ENCODE measurements at places on chromosomes 5 and 9.

DNA sequence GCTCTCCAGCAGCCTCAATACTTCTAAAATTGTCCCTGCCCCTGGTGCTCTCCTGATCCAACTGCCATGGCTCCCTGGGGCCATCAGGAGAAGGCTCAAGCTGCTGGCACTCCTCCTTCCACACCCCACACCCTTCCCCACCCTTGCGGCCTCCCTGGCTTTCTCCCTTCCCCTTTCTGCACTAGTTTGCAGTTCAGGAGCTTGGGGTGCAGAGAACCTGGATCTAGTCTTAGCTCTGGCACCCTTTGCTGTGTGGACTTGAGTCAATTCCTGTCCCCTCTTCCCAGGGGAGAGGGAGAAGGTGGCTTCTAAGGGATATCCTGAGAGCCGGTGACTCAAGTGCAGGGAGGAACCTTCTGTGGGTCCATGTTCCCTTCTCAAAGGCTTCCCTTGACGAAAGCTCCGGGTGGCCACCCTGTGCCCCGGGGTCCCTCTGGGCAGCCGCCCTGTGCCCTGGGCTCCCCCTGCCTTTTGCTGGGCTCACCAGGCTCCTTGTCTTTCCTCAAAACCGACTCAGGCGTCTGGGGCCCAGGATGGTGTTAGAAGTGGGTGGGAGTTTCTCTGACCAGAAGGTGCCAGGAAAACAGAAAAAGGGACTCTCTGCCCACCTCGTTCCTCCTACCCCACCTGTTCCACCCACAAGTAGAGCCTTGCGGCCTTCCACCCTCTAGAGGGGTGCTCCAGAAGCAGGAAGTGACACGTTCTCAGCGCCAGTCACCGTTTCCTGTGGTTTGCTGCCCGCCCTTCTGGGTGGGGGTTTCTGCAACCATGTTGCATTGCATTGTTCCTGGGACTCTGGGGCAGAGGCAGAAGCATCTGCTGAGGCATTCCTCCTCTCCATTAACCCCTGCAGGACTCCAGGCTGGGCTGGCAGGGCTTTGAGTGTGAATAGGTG lies 15.0 kb downstream of the GLIPR2 start:
- DNase-seq: no peak

- DNase-seq: peak; percentile 7
These were observed 332.0 kb downstream of the MLLT3 start for GRCh38 chr9:20290257-20290656.

GRCh38 chr5:62305358-62305714 lies 670 bp upstream of the KIF2A start:
- no peak for DNase-seq

DNA sequence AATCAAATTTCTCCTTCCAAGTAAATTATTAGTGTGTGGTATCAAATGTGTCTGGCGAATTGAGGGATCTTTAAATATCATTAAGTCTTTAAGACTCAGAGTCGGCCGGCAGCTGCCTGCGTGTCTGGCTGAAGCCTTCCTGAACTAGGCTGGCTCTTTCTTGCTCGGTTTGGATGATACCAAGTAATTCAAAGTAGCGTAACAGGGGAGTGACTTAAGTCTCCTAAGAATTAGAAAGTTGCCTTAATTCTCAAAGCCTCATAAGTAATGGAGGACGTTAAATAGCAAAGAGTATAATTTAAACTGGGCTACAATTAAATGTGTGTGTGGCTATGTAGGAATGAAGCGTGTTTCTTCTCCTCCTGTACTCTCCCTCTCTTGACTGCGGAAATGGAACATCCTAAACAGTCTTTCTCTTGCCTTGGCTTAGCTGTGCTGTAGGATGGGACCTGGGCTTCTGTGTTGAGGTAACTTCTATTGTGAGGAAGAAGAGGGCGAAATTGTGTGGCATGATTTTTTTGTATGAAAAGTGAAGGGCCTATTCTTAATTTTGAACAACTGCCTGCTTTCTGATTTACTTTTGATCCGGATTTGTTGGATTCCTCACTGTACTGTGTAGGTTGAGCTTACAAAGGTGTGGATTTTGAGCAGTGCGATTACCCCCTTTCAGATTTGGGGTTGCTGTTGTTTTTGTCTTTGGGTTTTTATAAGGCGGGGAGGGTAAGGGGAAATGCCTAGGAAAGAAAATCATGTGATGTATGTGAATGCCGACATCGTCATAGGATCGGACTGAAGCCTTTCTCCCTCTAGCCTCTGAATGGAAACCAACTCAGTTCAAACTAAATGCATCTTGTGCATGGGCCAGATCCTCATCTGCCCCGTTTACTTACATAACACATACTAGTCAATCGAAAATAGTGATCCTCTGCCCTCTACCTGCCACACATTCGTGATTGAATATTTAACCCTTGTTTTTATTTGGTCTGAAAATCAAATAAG lies 29.9 kb downstream of the CPEB4 start:
- DNase-seq: peak; percentile 90

DNA sequence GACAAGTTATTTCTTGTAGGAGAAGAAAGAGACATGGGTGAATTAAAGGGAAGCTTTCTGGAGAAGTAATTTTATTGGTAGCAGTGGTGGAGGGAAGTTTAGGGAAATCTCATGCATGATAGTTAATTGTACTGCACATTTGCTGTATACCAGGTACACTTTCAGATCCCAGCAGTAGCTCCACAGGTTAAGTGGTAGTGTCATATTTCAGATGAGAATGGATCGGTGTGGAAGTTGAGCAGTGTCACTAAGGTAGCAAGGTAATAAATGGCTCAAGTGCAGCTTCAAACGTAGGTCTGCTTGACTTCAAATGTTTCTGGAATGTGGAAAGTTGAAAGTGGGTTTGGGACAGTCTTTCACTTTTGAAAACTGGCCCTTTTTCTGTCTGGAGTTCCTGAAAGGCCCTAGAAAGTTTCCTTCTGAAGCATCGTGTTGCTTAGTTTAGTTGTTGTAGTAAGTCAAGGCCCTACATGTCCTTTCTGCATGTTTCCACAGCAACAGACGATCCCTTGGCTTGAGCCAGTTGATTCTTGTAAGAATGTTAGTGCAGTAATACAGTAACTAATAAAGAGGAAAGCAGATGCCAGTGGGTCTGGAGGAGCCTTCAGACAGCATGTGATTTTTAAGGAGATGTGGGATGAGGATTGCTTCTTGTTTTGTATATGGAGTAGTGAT lies 3.7 kb downstream of the CLTA start:
- no peak for DNase-seq

- DNase-seq: peak; percentile 83
These were observed 1.1 kb upstream of the G3BP1 start for GRCh38 chr5:151770383-151771258.

- DNase-seq: no peak
These were observed 219.8 kb upstream of the TBCA start for GRCh38 chr5:77995793-77996409.

GRCh38 chr9:94553029-94553938 lies 1.6 kb upstream of the PCAT7 start:
- DNase-seq: peak; percentile 19

Measured in cerebellar cortex (tissue), 1 donor.